ENCODE measurements at places on chromosomes 12 and 14. TPM values are rescaled to one million over a fixed set of nuclear protein-coding genes. Genes with fewer than 3 reads are reported as not detected.

The NDUFA12 gene
- total RNA-seq = 79.9 TPM

GRCh38 chr12:76588881-76589565 lies 29.5 kb upstream of the OSBPL8 start:
- no peaks in the 10 kb centered on the region for H3K36me3 ChIP-seq
- no peaks in the 10 kb centered on the region for H3K27me3 ChIP-seq
- H3K27ac ChIP-seq = no peak overlapping the region
- no peak overlapping the region for H3K4me3 ChIP-seq
- DNase-seq = no peak

GRCh38 chr12:117518594-117519270 lies 157.3 kb upstream of the NOS1 start:
- H3K27ac ChIP-seq = no peak overlapping the region
- no peak overlapping the region for H3K4me3 ChIP-seq
- H3K27me3 ChIP-seq = peaks cover 21% of the 10 kb centered on the region
- peaks cover 4% of the 10 kb centered on the region for H3K4me1 ChIP-seq
- no peak for DNase-seq
- H3K36me3 ChIP-seq = no peaks in the 10 kb centered on the region

The TAS2R13 gene
- total RNA-seq = 0.49 TPM

DNA sequence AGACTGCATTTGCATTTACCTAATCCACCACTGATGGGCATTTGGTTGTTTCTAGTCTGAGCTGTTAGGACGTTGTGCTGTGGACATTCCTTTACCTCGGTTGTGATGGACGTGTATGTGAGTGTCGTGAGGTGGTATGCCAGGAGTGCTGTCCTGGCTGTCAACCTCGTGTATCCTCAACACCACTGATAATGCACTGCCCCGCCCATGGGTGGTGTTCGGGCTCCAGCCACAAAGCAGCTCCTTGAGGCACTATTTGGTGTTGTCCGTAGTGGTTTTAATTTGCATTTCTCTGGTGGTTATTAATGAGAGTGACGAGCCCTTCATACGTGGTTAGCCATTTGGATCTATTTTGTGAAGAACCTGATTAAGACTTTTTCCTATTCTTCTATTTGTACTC lies 87.6 kb downstream of the PPP2R5C start:
- no peak overlapping the region for H3K4me3 ChIP-seq
- no peak for DNase-seq
- H3K27ac ChIP-seq = no peak overlapping the region
- H3K36me3 ChIP-seq = no peaks in the 10 kb centered on the region
- H3K27me3 ChIP-seq = no peaks in the 10 kb centered on the region
- peaks cover 10% of the 10 kb centered on the region for H3K4me1 ChIP-seq

- DNase-seq = no peak
- H3K4me1 ChIP-seq = peaks cover 8% of the 10 kb centered on the region
- no peak overlapping the region for H3K4me3 ChIP-seq
- no peaks in the 10 kb centered on the region for H3K36me3 ChIP-seq
- H3K27me3 ChIP-seq = no peaks in the 10 kb centered on the region
These were observed 362.1 kb downstream of the GALC start for GRCh38 chr14:87630846-87631245.

DNA sequence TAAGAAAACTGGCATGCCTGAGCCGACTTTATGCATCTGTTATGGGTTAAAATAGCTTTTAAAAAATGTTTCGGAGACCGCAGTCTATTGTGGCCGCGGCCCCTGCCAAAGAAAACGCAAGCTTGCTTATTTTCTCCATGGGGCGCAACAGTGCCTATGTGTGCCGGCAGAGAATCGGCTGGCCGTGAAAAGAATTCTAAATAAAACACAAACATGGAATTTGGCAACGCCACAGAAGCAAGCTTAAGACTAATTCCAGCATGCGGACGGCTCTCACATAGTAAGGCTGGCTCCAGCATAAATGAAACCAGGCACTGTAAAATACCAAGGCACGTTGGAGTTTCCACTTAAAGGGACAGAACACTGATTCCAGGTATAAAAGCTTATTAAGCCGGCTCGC lies 56.7 kb downstream of the BCL11B start:
- H3K27ac ChIP-seq = no peak overlapping the region
- H3K36me3 ChIP-seq = no peaks in the 10 kb centered on the region
- peaks cover 33% of the 10 kb centered on the region for H3K4me1 ChIP-seq
- peak; percentile 84 for DNase-seq
- peaks cover 36% of the 10 kb centered on the region for H3K27me3 ChIP-seq
- H3K4me3 ChIP-seq = no peak overlapping the region

DNA sequence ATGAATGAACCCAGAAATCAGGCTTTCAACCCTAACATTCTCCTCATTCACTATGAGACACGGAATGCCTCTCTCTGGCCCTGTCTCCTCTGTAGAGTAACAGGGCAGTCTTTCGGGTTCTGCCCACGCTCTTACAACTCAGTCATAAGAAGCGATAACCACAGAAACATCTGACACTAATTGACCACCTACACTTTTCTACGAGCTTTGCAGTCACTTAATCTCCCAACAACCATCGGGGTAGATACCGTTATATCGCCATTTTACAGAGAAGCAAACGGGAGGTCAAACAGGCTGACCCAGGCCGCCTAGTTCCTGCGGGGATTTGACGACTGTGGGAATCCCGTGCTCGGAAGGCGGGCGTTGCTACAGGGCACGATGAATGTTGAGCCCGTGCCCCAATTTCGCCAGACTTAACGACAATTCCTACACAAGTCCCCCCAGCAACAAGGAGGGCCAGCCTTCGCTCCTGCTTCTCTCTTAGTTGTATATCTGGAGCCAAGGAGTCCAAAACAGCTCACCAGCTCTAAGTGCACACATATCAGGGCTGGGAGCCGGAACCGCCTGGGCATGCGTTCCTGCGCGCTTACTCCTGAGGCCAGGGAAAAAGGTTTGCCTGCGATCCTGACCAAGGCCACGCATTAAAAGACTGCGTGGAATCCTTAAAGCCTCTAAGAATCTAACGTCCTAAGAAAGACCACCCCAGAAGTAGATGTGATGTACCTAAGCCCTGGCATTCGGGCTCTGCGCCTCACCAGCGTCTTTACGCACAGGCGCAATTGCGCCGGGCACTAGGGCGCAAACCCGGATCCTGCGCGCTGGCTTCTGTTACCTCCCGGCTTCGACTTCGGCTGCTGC lies 38.7 kb upstream of the TBX5 start:
- peaks cover 89% of the 10 kb centered on the region for H3K27me3 ChIP-seq
- no peak overlapping the region for H3K27ac ChIP-seq
- H3K4me3 ChIP-seq = no peak overlapping the region
- DNase-seq = no peak
- no peaks in the 10 kb centered on the region for H3K36me3 ChIP-seq
- H3K4me1 ChIP-seq = no peaks in the 10 kb centered on the region

- no peak for DNase-seq
- no peak overlapping the region for H3K4me3 ChIP-seq
- H3K4me1 ChIP-seq = no peaks in the 10 kb centered on the region
- no peaks in the 10 kb centered on the region for H3K36me3 ChIP-seq
- H3K27me3 ChIP-seq = peaks cover 19% of the 10 kb centered on the region
- no peak overlapping the region for H3K27ac ChIP-seq
These were observed 33.7 kb downstream of the PAH start for GRCh38 chr12:102883204-102883799.

GRCh38 chr12:9588749-9589148 lies 19.0 kb downstream of the KLRB1 start:
- H3K27me3 ChIP-seq = no peaks in the 10 kb centered on the region
- H3K27ac ChIP-seq = no peak overlapping the region
- H3K4me1 ChIP-seq = no peaks in the 10 kb centered on the region
- DNase-seq = no peak

The GLS2 gene
- 0.54 TPM for total RNA-seq

GRCh38 chr14:61749264-61749663 lies 13.0 kb upstream of the SNAPC1 start:
- H3K27ac ChIP-seq = peak overlapping the region; percentile 68
- peaks cover 74% of the 10 kb centered on the region for H3K4me1 ChIP-seq
- peaks cover 43% of the 10 kb centered on the region for H3K36me3 ChIP-seq
- DNase-seq = no peak
- no peaks in the 10 kb centered on the region for H3K27me3 ChIP-seq
- no peak overlapping the region for H3K4me3 ChIP-seq
